ENCODE measurements at places on chromosomes 1 and 21. TPM values are rescaled to one million over a fixed set of nuclear protein-coding genes. Genes with fewer than 3 reads are reported as not detected.

DNA sequence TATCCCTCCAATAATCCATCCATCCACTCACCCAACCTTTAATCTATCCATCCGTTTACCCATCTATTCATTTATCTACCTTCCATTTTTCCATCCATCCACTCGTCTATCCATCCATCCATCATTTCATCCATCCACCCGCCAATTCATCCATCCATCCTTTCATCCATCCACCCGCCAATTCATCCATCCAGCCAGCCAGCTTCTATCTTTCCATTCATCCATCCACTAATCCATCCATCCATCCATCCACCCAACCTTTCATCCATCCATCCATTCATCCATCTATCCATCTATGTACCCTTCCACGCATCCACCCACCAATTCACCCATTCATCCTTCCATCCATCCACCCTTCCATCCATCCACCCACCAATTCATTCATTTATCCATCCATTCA lies 10.5 kb upstream of the CASZ1 start:
- DNase-seq = no peak

GRCh38 chr21:19322360-19322759 lies 918.8 kb upstream of the TMPRSS15 start:
- DNase-seq = no peak

GRCh38 chr1:204697893-204698292 lies 12.4 kb upstream of the LRRN2 start:
- DNase-seq = no peak

TMOD4 gene
- polyA plus RNA-seq = 1.7 TPM

CR1L gene
- 0.44 TPM for polyA plus RNA-seq

KIF17 gene
- 5.5 TPM for polyA plus RNA-seq

GPATCH4 gene
- 30.9 TPM for polyA plus RNA-seq

All from right lung (tissue), 10 donors.